ENCODE measurements at places on chromosomes 2 and 18.

- DNase-seq: no peak
Measured at GRCh38 chr2:47312491-47312850, 90.5 kb upstream of the MSH2 start.

GRCh38 chr2:237510502-237511217, 23.6 kb downstream of the MLPH start:
- no peak for DNase-seq

GRCh38 chr2:69271831-69272257, 115.2 kb downstream of the GFPT1 start:
- no peak for DNase-seq

DNA sequence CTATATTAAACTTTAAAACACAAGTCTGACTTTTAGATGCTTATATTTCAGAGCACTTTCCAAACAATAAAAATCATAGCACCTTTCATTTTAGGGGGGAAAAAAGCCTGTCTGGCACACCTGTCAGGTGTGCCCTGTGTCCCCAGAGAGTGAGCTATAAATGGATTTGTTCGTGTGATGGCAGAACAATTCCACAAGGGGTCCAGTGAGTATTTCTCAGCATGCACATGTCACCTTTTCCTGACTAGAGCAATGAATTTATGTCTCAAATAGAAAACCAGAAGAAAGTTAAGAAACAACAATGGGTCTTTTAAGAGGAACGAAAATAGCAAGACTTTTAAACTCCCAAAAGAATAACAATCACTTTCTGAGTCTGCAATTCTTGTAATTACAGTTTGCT, 55.9 kb downstream of the ACVR1C start:
- no peak for DNase-seq

DNA sequence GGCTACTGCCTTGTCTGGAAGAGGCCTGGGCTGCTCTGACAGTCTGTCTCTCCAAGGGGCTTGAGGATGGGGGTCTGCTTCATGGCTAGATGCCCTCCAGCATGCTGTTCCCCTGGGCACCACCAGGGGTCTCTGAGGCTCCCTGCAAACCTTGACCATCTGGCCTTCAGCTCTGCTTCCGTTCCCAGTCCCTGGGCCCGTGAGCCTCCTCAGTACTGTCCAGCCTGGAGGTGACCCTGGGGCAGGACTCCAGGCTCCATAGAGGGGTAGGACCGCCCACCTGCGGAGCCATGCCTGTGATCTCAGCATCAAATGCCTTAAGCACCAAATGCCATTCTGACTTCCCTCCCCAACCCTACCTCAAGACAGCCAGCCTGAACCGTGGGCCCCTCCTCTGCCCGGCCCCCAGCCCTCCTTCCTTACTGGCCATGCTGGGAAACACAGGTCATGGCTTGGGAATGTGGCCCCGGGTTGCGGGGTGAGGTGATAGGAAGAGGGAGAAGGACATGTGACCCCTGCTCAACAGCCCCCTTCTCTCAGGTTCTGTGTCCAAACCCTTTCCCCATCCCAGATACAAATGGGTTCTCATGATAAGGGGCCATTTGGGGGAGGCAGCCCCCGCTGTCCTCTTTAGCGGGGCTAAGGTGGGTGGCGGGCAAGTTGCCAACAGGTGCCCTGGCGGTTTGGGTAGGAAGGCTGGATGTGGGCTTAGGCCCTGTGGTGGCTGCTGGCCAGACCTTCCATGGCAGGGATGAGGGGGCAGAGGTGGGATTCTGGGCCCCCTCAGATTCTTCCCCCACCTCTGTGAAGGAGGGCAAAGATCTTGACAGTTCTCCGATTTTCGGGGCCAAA, 25.0 kb downstream of the SPEG start:
- DNase-seq: peak; percentile 56

DNA sequence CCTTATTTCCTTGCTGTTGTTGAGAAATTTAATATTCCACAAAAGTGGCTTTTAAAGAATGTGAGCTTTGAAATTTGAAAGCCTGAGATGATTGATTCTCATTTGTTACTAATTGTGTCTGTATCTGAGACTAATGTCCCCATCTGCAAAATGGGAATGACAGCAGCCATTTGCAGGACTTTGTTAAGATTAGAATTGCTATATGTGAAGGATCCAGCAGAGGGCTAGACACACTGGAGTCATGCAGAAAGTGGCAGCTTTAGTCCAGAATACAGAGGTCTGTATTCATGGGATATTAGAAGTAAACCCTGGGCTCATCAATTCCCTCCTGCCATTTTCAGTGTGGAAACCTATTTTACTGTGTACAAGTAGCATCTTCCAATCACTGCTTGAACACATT, 296.5 kb upstream of the GYPC start:
- DNase-seq: no peak

- DNase-seq: no peak
Measured at GRCh38 chr2:190554357-190555006, 20.0 kb upstream of the NEMP2 start.

DNA sequence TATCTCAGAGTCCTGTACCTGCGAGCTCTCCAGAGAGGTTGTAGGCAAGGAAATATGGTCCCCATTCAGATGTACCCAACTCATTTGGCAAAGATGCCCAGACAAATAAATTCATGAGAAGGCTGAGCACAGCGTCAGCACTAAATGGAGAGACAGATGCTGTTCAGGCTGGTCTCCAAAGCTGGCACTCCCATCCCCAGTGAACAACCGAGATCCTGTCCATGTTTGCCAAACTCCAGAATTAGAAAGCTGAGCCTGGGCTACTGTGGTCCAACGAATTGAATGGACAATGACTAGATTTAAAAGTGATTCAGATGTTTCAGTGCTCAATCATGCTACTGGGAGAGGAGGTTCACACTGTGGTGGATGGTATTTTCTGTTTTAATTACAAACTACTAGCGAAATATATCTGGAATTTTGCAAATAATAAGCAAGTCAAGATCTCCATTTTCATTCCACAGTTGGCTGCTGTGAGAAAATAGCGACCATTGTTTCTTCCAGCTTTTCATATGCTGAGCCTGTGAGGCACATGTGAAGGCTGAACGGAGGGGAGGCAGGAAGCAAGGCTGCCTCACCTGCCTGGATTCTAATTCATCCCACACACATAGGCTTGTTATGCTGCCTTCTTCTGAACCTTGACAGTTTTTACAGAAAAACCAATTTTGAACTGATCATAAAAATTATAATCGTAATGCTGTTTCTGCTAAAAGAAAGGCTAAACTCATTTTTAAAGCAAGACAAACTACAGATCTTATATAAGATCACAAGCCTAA, 22.6 kb upstream of the DAPL1 start:
- DNase-seq: no peak

DNA sequence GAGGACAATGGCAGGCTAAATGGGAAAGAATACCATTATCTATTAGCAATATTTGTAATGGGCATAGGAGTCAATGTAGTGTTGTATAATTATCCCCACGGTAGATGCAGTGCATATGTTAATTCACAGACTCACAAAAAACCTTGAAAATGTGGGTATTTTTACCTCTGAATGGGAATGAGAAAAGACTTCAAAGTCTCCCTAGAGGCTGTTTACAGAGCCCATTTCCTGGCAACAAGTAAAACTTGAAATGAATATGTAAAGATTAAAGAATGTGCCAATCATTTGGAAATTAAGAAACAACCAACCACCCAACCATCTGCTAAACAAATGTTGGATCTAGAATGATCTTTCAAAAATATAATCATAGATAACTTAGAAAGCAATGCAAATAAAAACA, 27.1 kb downstream of the TRPM8 start:
- no peak for DNase-seq

GRCh38 chr2:203143391-203143790, 95.4 kb upstream of the CYP20A1 start:
- no peak for DNase-seq

DNA sequence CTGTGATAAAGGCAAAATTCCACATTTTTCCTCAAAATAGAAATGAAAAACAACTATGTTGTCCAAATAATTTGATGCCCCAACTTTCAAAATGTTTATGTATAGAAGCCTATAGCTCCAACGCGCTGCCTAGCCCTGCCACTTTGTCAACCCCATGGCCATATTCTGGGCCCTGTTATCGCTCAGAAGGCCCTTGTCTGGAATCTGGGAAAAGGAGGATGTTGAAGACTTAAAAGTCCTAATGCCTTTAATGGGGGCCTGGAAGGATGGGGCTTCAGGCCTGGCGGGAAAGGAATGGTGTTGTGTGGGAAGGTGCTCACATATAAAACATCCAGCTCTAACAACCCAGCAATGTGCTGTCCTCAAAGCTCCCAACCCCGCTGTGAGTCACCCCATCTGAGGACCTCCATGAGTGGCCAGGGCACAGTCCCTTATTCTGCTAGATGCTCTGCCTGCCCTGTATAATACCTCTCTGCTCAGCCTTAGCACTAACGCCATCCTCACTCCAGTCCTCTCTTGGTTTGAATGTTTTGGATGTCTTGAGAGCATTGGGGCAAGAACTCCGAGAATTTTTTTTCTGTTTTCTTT, 86.0 kb downstream of the ACSL3 start:
- no peak for DNase-seq

DNA sequence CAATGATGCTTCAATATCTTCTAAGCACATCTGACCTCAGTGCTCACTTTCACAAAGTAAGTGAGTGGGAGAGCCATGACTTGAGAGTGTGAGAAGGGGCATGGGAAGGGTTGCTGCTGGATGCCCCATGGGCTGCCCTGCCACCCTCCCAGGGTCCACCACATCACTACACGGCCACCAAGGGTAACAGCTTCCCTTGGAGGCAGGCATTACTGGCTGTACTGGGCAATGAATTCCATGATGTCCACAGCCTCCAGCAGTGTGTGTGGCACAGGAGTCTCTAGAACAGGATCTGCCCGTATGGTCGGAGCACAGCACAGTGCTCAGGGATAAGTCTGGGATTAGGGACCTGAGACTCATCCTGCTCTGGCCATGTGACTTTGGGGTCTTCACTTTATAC, 481.0 kb upstream of the MYT1L start:
- DNase-seq: no peak

GRCh38 chr2:191748059-191748461, 70.1 kb downstream of the NABP1 start:
- DNase-seq: no peak

DNA sequence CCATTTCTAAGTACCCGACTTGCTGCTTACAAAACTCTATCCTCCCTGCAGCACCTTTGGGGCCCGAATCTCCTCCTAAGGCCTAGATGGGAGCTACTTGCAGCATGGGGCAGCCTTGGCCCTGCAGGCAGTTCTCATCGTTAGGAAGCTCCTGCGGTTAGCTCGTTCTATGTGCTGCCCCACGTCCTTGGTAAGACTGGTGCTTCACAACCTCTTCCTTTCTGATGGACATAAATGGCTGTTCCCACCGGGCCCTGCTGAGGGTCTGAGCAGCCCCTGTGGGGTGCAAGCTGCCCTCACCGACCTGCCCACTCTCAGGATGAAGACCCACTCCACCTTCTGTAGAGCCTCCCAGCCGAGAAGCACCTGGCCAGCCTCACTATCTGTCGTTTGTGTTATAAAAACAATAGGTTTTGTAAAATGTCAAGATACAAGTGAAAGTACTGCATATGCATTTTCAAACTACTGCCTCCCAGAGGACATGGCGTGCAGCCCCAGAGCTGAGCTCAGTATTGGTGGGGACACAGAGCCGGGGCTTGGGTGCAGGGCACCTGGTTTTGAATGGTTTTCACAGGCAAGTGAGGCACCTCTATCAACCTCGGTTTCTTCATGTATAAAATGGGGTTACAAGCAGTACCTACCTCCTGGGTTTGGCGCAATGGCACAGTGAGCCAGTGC, 19.4 kb downstream of the OTOF start:
- no peak for DNase-seq

GRCh38 chr18:26403491-26403890, 144.9 kb downstream of the KCTD1 start:
- no peak for DNase-seq

DNA sequence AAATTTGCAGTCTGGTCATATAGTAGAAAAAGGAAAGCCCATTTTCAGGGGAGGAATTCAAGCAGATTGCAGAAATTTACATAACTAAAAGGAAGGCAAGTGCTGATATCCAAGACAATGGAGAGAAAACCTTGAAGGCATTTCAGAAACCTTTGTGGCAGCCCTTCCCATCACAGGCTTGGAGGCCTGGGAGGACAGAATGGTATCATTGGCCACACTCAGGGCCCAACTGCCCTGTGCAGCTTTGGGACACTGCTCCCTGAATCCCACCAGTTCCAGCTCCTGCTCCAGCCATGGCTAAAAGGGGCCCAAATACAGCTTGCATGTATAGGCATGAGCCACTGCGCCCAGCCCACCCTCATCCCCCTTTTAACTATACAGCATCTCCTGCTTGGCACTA, 81.1 kb upstream of the NYAP2 start:
- no peak for DNase-seq

DNA sequence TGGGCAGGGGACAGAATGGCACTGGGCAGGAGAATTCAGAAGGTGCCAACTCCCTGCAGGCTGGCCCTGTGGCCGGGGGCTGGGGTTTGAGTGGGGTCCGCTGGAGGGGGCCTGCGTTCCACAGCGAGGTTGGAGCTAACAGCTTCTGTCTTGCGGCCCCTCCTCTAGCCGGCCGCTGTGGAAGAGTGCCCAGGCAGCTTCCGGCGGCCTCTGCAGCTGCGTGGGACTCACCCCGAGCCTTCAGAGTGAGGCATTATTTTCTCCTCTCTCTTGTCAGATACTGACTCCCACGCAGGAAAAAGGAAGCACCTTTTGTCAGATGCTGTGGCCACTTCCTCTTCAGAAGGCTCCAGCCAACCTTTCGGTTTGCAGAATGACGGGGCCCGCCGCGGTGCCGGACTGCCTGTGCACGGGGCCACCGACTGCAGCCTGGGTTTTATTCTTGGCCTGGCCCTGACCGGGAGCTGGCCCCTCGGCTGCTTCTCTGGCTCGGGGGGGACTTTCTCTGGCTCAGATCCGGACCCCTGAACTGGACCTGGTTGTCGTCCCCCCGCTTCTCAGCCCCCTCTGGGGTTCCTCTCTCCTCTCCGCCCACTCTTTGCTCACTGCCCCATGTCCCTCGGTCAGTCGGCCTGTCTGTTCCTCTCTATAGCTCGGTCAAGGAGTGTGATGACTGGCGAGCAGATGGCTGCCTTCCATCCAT, 40.1 kb downstream of the ARHGAP25 start:
- peak; percentile 62 for DNase-seq

DNA sequence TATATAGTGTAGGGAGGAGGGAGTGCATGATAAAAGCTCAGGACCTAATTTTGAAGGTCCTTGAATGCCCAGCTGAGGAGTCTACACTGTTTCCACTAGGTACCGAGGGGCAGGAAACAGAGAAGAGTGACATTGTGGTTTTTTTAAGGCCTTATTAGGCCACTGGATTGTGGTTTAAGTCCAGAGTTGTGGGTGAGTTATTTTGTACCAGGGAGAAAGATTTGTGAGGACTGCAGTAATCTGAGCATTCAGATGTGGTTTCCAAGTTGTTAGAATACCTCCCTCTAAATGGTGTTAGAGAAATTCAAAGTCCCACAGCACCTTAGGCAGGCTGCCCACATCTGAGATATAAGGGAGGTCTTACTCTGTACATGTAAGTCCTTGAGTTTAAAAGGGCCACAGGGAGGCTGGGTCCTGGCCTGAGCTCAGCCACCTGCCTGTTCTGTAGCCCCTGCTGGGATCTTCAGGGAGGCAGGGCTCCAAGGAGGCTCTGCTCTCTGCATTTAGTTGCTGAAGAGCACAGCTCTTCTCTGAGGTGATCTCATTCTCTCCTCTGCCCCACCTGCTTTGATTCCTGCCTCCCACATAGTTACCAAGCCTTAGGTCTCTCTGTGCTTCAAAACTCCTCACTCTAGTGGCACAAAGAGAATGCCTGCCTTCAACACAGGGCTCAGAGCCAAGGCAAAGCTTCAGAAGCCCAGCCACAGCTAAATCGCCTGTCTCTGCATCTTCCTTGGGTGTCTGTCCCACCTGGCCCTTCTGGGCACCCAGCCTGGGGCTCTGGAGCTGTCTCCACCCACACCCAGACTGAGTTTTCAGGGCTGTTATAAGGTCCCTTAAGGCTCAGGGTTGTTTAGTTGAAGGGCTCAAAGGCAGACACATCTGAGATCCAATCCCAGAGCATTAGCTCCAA, 88.1 kb downstream of the VSNL1 start:
- DNase-seq: no peak
